ENCODE measurements at places on chromosomes 6 and 20.

- no peak for DNase-seq
Observed at GRCh38 chr6:91816335-91816734, 1229.5 kb upstream of the MAP3K7 start.

GRCh38 chr6:37277001-37277409 is 19.1 kb upstream of the TMEM217 start:
- no peak for DNase-seq

- no peak for DNase-seq
Observed at GRCh38 chr6:56909115-56909907, 45.6 kb upstream of the BEND6 start.

- no peak for DNase-seq
Observed at GRCh38 chr6:54916858-54917257, 70.3 kb downstream of the FAM83B start.

DNA sequence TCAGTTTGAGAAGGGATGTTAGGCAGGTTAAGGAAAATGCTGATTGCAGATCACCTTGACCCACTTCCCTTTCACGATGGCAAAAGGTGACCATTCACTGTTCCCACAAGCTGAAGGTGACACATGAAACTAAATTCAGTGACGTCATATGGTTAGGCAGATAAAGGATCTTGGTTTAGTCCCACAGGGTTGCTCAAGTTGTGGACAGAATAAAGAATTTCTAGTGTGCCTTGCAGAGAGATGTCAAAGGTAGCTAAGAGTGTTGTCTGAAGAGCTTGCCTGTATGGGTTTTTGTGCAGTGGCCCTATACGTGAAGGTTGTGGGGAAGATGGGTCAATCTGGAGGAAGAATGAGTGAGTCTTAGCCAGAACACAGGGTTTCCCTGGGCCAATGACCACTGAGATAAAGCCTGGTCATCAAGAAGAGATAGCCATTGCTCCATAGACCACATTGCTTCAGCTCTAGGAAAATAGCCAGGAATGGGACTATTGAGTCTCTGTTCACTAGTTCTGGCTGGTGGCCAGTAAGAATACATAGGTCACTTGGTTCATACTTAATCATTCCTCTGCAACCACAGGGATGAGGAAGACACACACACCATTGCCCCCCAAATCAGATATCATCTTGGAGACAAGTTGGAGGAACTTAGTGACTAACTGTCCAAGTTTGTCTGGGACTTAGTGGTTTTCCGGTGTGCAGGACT is 148.5 kb upstream of the ATXN1 start:
- DNase-seq: no peak

DNA sequence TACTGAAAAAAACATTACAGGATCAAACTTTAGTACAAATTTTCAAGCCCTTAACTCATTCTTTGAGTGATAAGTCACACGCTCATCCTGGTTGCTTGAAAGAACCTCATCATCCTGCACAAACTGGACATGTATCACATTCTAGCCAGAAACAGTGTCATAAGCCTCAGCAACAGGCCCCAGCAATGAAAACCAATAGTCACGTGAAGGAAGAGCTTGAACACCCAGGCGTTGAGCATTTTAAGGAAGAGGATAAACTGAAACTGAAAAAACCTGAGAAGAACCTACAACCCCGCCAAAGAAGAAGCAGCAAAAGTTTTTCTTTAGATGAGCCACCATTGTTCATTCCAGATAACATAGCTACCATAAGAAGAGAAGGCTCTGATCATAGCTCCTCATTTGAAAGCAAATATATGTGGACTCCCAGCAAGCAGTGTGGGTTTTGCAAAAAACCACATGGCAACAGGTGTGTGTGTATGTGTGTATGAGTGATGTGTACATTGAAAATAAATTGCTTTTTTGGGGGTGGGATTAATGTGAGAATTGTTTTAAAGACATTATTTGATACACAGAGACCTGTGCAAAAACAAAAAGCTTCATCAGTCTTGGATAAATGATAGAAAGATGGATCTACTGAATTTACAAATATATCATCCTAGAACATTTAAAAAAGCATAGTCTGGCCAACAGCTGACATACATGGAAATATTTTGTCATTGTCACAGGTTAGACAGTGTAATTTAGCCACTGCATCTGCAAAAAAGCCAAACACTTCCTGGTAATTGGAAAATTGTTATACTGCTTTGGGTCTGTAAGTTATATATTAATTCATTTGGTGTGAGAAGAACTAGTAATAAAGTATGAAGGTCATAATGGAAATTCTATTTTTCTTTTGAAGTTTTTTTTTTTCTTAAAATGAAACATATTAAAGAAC is 50.1 kb downstream of the PHF3 start:
- no peak for DNase-seq

DNA sequence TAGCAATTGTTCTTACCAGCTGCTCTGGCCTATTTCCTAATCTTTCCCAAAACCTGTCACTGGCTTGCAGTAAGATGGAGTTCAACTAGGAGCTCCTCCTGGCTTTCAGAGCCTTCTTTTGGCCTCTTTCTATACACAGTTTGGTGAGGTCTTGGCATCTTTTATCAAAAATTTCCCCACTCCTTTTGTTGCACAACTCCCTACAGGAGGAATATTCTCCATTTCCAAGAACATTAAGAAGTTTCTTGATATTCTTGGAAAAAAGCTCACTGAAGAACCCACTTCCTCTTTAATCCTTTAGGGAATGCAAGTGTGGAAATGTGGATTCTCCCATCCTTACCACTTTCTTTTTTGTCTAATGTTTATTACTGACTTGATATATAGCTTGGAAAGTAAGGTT is 171.3 kb upstream of the KCNK16 start:
- no peak for DNase-seq

GRCh38 chr20:19841740-19842139 is 83.7 kb downstream of the RIN2 start:
- DNase-seq: no peak

DNA sequence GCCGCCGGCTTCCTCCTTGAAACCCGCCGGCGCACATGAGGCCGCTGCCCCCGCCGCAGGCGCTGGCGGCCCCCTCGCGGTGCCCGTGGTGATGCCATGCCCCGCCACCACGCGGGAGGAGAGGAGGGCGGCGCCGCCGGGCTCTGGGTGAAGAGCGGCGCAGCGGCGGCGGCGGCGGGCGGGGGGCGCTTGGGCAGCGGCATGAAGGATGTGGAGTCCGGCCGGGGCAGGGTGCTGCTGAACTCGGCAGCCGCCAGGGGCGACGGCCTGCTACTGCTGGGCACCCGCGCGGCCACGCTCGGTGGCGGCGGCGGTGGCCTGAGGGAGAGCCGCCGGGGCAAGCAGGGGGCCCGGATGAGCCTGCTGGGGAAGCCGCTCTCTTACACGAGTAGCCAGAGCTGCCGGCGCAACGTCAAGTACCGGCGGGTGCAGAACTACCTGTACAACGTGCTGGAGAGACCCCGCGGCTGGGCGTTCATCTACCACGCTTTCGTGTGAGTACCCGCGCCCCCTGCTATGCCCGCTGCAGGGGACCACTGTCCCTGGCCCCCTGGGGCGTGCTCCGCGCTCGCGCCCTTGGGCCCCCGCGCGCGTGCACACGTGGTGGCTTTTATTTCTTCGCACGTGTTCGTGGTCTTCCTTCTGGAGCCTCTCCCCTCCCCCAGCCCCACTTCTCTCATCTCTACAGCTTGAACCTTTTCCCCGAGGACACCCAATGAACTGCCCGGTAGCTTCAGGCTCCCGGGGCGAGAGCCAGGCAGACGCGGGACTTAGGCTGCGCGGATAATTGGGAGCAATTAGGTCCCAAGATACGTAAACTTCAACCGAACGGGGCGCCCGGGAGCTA is 453 bp downstream of the KCNQ5 start:
- DNase-seq: peak; percentile 29

DNA sequence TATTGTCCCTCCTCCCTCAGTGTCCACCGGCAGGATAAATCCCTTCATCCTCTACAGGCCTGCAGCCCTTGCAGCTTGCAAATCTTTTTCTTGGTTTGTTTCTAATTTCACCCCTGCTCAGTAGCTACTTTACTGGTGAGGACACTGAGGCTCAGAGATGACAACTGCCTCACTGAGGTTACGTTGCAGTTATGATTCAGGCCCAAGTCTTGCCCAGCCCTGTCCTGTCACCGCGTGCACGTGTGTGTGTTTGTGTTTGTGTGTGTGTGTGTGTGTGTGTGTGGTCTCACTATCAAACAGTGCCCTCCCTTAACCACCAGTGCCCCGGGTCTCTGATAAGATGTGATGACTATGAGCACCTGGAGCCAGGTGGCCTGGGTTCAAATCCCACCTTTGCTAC is 21.1 kb downstream of the FAM110A start:
- DNase-seq: no peak

GRCh38 chr6:29941916-29942274 is 437 bp upstream of the HLA-A start:
- DNase-seq: no peak

Measured in activated effector memory CD4-positive, alpha-beta T cell treated with Interleukin-2 at 50 U/mL for 16 hours (primary cell).